ENCODE measurements at places on chromosomes 12 and 14.

- no peak for DNase-seq
Observed at GRCh38 chr14:61355892-61356325, 34.5 kb downstream of the PRKCH start.

- DNase-seq: no peak
Observed at GRCh38 chr12:53770281-53770680, 18.5 kb upstream of the CISTR start.

GRCh38 chr12:125193376-125194152 lies 128.3 kb downstream of the AACS start:
- DNase-seq: no peak

GRCh38 chr14:55855751-55856150 lies 262.5 kb upstream of the PELI2 start:
- no peak for DNase-seq

DNA sequence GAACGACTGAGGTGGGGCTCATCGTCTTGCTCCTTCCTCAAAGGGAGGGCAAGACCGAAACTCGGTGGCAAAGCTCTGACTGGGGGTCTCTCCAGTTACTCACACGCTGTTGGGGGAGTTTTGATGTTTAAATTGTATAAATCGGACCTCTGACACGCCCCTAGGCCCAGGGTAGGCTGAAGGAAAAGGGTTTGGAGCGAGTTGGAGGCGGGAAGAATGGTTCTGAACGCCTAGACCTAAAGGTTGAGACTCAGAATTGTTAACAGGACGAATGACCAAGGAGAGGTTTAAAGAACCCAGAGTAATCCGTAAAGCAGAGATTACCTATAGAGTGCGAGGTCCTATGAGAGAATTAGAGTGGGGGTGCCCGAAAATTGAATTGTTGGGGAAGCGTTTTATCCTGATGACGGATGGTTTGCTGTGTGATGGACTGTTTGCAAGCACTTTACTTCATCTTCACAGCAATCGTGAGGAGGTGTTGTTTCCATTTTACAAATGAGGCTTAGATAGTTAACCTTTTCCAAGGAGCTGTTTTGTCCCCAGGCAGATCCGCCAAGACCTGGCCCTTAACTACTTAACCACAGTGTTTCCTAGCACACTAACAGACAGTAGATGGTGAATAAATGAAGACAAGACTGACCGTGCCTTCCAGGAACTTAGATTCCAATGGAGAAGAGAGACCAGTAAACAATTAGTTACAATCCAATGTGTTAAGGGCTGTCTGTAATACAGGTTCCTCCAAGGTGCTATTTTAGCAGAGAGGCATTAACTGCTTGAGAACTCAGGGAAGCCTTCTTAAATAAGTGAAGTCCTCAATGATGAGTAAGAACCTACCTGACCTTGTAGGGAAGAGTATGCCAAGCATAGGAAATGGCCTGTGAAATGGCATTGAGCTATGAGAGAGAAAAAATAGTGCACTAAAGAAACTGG lies 929 bp upstream of the UBE2N start:
- no peak for DNase-seq

GRCh38 chr12:131605304-131605829 lies 105.5 kb upstream of the SFSWAP start:
- no peak for DNase-seq

DNA sequence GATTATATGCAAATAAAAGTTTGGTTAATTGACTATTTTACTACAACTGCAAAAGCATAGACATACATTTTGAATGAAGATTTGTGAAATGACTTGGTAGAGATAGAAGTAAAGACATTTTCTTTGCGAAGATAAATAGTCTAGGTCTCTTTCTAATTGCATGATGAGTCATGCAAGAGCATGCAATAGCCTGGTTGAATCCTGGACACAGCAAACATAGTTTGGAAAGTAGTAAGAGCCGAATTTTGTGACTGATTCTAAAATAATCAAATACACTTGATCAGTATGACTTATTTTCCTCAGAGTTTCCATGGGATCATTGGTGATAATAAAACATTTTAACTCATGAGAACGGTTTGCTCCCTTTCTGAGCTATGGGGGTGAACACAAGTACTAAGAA lies 27.7 kb upstream of the CAND1 start:
- no peak for DNase-seq

- DNase-seq: no peak
Observed at GRCh38 chr12:48334808-48335207, 15.9 kb downstream of the ZNF641 start.

DNA sequence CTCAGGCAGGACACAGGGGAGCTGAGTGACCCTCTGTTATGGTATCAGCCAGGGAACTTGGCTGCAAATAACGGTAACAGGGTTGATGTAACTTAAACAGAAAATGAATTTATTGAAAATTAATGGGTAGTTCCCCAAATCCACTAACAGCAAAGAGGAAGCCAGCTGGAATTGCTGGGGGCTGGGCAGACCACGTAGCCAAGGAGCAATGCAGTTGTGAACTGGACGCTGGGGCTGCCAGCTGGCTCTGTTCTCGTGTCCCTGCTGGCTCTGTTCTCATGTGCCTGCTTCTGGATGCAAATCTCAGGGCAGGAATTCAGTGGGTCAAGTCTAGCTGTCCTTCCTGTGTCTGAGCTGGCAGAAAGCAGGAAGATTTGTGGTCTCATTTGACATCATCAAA lies 1383.3 kb upstream of the TMEM132C start:
- DNase-seq: no peak

GRCh38 chr12:5461966-5462365 lies 30.1 kb downstream of the NTF3 start:
- no peak for DNase-seq

DNA sequence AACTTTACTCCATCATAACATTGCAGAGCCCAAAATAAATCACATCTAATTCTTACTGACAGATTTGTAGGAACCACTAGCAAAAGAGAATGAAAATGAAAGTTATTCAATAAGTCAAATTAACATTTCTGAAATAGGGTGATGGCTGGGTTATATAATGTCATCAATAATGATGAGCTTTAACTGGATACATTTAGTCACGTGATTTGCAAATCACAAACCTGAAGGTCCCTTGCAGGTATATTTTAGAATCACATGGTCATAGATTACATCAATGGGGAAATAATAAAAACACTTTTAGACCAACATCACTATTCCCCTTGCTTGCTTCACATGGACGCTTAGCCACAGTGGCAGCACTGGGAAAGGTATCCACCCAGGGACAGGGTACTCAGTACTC lies 86.7 kb downstream of the PRIMA1 start:
- DNase-seq: no peak

- no peak for DNase-seq
Observed at GRCh38 chr12:30269496-30269895, 426.2 kb downstream of the IPO8 start.

DNA sequence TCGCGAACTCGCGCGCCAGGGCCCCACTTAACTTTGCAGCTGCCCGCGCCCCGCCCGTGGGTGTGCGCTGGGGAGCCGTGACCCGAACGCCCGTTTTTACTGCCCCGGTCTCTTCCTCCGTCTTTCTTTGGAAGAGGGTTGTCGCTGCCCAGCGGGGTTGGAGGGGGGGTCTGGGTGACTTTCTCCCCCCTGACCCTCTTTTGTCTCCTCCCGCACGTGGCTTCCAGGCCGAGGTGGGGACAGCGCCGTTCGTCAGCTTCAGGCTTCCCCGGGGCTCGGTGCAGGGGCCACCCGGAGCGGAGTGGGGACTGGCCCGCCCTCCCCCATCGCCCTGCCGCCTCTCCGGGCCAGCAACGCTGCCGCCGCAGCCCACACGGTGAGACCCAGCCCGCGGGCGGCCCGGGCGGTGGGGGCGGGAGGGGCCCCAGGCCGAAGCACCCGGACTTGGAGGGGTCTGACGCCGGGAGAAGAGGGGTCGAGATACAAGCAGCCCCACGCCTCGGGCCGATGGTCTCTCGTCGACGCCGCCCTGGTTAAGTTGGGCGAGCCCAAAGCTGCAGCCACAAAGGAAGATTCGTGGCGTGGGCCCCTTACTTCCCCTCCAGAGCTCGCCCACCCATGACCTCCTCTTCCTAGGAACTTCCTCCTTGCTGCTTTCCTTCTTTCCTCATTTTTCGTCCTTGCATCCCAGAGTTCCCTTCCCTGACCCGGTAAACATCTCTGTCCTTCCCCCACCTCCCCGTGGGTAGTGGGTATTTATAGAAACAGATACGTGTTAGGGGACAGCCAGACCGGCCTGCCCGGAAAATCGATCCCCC lies 1.2 kb downstream of the DYRK2 start:
- peak; percentile 45 for DNase-seq

- DNase-seq: no peak
Observed at GRCh38 chr12:75481774-75482173, 1.2 kb downstream of the GLIPR1 start.

DNA sequence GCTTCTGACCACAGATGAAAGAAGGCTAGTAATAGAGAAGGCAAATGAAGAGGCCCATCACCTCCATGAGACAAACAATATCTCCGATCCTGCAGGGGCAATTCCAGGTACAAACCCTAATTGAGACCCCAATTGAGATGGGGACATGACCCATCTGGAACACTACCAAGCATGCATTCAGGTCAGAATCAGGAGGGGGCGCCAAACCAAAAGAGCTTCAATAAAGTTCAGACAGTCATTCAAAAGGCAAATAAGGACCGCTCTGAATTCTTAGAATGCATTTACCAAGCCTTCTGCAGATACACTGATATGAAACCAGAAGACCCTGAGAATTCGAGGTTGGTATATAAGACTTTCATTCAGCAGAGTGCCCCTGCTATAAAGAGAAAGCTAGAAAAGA lies 10.2 kb upstream of the EDDM3B start:
- DNase-seq: no peak

DNA sequence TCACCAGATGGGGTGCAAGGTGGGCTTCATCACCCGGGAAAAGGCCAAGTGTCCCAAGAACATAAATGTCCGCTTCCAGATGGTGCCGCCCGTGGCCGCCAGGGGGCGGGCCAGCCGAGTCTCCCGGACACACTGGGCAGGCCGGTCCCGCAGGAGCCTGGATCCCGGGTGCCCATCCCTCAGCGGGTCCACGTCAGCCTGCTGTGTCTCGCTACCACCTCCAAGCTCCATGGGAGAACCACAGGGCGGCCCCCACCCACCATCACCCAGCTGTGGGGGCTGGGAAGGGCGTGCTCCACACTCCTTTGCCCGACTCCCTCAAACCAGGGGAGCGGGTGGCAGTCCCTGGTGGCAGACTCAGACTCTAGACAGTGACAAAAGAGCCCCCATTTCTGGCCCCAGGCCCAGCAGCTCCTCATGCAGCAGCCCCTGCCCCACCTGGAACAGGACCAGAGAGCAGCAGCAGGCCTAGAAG lies 22.0 kb upstream of the NUDT14 start:
- DNase-seq: peak; percentile 86

DNA sequence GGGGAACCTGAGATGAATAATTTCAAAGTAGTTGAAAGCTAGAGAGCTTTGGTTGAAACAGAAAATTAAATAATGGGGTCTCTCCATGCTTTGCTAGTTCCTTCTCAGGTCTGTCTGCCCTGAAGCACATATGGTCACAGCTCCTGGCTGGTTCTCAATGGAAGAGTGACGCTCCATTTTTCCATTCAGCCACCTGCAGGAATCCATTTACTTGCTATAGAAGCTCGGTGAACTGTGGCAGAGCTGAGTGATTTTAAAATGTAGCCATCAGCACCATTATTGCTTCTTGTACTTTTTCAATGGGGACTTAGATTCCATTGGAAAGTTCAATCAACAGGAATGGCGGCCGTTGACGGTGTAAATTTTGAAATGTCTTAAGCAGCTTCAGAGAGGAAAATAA lies 525.2 kb downstream of the GLT1D1 start:
- no peak for DNase-seq

DNA sequence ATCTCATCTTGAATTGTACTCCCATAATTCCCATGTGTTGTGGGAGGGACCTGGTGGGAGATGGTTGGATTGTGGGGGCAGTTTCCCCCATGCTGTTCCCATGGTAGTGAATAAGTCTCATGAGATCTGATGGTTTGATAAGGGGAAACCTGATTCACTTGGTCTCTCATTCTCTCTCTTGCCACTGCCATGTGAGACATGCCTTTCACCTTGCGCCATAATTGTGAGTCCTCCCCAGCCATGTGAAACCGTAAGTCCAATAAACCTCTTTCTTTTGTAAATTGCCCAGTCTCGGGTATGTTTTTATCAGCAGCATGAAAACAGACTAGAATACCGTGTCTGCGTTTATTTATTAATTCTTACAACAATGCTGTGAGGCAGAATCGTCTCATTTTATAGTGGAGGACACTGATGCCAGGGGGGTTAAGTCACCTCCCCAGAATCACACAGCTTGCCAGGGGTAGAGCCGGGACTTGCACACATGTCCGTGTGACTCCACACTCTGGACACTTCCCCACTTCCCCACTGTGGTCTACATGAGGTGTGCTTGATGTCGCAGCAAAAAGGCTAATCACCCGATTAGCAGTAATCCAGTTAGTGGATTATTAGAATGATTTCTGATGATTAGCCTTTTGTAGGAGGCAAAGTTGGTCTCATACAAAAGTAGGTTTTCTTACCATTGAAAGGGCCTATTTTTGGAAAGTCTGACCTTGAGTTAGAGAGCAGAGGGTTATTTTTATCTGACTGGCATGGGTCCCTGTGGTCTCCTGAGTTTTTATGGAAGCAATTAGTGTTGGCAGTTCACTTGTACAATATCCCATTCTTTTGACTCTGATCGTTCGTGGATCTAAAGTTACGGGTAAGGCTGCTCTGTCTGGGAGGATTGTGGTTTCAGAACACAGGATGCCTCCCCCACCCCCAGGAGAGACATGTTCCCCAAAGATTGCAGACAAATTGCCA lies 47.4 kb upstream of the BCL7A start:
- no peak for DNase-seq

- no peak for DNase-seq
Observed at GRCh38 chr14:75143761-75144527, 17.1 kb upstream of the NEK9 start.

GRCh38 chr14:95424529-95424928 lies 91.9 kb downstream of the SYNE3 start:
- no peak for DNase-seq

DNA sequence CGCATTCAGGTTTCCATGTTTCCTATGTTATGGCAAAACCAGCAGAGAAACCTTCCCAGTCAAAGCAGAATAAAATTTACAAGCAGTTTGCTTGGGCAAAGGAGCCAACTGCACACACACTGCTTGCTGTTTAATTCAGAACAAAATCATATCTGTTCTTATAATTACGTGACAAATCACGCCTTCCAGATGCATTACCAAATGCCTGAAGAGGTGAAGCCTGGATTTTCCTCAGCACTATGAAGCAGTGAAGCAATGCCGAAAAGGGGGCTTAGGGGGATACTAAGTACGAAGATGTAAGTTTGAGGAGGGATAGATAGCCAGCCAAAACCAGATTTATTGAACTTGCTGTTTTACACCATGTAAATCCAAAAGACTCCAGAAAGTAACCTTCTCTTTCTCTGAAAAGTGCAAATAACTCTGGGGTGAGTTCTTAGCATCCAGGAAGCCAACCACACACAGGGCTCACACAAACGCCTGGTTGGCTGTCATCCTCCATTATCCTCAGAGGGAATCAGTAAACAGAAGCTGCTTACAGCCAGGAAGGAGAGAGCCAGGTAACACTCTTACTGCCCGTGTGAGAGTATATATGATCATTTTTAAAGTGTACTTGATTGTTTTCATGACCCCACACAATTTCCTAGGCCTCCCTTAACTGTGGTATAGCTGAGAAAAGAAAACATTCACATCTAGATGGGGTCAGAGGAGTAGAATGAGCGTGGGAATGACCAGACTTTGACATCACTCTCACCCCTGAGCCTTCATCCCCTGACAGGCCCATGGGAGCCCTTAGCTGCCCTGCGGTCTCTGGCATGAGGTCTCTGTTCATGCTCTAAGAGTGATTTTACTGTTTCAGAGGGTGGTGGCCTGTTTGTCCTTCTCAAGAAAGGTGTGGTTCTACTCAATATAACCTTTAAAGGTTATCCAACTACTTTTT lies 442.5 kb downstream of the EGLN3 start:
- no peak for DNase-seq

All from BE2C (cell line).